Activated naive CD8-positive, alpha-beta T cell treated with anti-CD3 and anti-CD28 coated beads, Interleukin-2, amount 50 U/mL, for 16 hours (primary cell): ENCODE measurements at places on chromosomes 6 and 20.

- DNase-seq: no peak
These were observed 53.2 kb downstream of the PTPN1 start for GRCh38 chr20:50563133-50563944.

- no peak for DNase-seq
These were observed 706.5 kb upstream of the MAN1A1 start for GRCh38 chr6:120056085-120056484.

GRCh38 chr6:20313051-20313450, 88.6 kb upstream of the E2F3 start:
- DNase-seq: no peak

DNA sequence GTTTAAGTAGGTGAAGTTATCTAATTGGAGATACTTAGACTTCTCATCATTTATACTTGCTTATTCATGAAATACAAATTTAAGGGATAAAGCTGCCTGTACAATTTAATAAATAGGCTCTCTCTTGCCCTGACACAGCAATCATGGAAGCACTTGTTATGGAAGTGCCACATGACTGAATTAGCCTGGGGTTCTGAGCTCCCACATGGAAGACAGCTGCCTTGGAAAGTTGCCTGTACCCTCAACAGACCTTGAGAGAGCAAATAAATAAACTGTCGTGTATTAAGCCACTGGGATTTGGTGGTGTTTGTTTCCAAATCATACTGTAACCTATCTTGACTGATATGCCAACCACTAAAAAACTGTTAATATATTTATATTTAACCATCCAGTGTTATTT, 87.0 kb upstream of the RSPO3 start:
- DNase-seq: no peak

- DNase-seq: no peak
These were observed 52.3 kb downstream of the PIGU start for GRCh38 chr20:34624629-34625028.

DNA sequence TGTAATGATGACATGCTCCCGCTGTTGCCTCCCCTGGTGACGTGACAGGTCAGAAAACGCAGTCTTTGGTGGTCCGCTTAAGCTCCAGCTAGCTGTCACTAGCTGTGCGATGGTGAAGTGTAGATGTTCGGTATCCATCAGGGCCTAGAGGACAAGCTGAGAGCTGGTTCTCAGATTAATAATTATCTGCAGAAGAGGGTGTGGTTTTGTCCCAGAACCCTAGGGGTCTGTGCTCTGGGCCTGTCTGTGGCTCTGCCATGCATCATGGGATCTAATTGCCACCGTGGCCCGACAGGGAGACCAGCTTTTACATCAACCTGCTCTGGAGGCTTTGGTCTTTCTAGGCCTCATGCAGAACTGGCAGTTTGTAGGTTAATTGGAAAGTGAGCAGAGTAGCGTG, 34.1 kb downstream of the ERMARD start:
- no peak for DNase-seq
